Mesenteric fat pad (tissue), 1 donor: ENCODE measurements at places on chromosomes 2 and 18. TPM values are rescaled to one million over a fixed set of nuclear protein-coding genes. Genes with fewer than 3 reads are reported as not detected.

UCN gene
- 1.0 TPM for total RNA-seq

OTOF gene
- total RNA-seq, result 0.26 TPM

ZNF385B gene
- 0.39 TPM for total RNA-seq

RNMT gene
- total RNA-seq, result 23.2 TPM

CDK5R2 gene
- not detected for total RNA-seq

CDH19 gene
- 0.35 TPM for total RNA-seq

RTP5 gene
- not detected for total RNA-seq

ACTG2 gene
- total RNA-seq, result 13.2 TPM

PDE1A gene
- total RNA-seq, result 7.1 TPM

SCG2 gene
- total RNA-seq, result 0.19 TPM

HAAO gene
- total RNA-seq, result 2.8 TPM

SMCHD1 gene
- total RNA-seq, result 52.3 TPM

HOXD8 gene
- total RNA-seq, result 13.3 TPM

ST8SIA3 gene
- not detected for total RNA-seq

CDKL4 gene
- total RNA-seq, result 0.96 TPM

TMEM247 gene
- total RNA-seq, result not detected

ZAP70 gene
- total RNA-seq, result 1.3 TPM

BZW1 gene
- total RNA-seq, result 332 TPM

DPYSL5 gene
- not detected for total RNA-seq

FRZB gene
- total RNA-seq, result 5.5 TPM

EGR4 gene
- total RNA-seq, result not detected

TET3 gene
- total RNA-seq, result 12.0 TPM

RBM44 gene
- total RNA-seq, result 1.3 TPM

NTSR2 gene
- total RNA-seq, result not detected

DCC gene
- 0.42 TPM for total RNA-seq

KATNAL2 gene
- 4.8 TPM for total RNA-seq

LGALSL gene
- 21.7 TPM for total RNA-seq

TOGARAM2 gene
- 0.39 TPM for total RNA-seq

CYP27A1 gene
- total RNA-seq, result 20.5 TPM

GMCL1 gene
- total RNA-seq, result 26.5 TPM

CDC42EP3 gene
- total RNA-seq, result 47.6 TPM

MC4R gene
- total RNA-seq, result not detected

CTAGE1 gene
- not detected for total RNA-seq

CHMP1B gene
- total RNA-seq, result 43.9 TPM

PDE11A gene
- 1.00 TPM for total RNA-seq

PROM2 gene
- total RNA-seq, result 0.39 TPM

PDCL3 gene
- 21.6 TPM for total RNA-seq

BOLL gene
- not detected for total RNA-seq

AQP12B gene
- not detected for total RNA-seq

TWSG1 gene
- total RNA-seq, result 20.4 TPM

DSG4 gene
- total RNA-seq, result not detected

DTNA gene
- 19.7 TPM for total RNA-seq

NEU2 gene
- total RNA-seq, result not detected

GCKR gene
- 4.2 TPM for total RNA-seq

RTTN gene
- total RNA-seq, result 8.1 TPM

CNTNAP5 gene
- not detected for total RNA-seq
